ENCODE measurements at places on chromosomes 1 and 21.

- DNase-seq, result peak; percentile 72
Measured at GRCh38 chr21:44927587-44928461, 7.1 kb upstream of the ITGB2 start.

GRCh38 chr1:24070821-24071393, 41.0 kb downstream of the MYOM3 start:
- DNase-seq, result peak; percentile 51

DNA sequence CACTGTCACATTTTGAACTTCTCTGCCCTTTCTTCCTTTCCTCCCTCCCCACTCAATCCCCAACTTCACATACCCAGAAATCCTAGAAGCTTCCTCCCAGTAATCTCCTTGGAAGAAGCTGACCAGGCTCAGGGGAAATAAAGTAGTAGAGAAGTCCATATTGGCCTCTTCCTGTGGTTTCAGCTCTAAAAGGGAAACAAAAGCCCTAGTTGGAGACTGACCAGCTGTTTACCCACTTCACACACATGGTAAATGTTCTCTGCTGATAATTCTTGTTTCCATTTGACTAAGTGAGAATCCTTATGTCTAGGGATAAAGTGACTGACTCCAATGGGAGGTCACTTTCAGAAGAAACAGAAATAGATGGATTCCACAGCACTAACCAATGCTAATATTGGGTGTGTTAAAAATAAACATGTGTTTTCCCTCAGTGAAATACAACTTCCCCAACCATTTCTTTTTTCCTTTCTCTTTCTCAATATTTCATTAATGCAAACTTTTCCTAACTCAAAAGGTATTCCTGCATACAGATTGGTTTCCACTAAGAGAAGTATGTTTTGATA, 178.9 kb upstream of the DPT start:
- no peak for DNase-seq

DNA sequence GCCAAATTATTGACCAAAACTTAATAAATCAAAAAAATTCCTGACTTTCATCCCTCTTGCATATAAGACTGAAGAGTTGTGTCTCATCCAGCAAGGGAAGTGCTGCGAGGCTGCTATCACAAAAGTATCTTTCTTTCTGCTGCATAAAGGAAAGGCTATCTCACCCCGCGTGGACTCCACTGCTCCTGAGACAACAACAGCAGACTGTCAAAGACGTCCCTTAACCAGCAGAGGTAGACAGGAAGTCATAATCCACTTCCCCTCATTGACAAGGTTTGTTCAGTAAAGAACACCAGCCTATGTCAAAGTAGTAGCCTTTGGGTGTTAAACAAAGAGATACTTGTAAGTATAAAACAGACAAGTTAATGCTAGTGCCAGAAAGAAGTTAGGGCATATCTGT, 29.4 kb downstream of the VPS26C start:
- no peak for DNase-seq

- no peak for DNase-seq
Measured at GRCh38 chr1:109399326-109399957, 1.7 kb upstream of the SORT1 start.

GRCh38 chr1:52191395-52191965, 49.6 kb downstream of the ZFYVE9 start:
- no peak for DNase-seq

- no peak for DNase-seq
Measured at GRCh38 chr1:89547563-89548116, 23.0 kb downstream of the LRRC8B start.

GRCh38 chr1:55304229-55304740, 89.1 kb upstream of the USP24 start:
- no peak for DNase-seq

Measured in effector CD8-positive, alpha-beta T cell (primary cell).